ENCODE measurements at places on chromosomes 3 and 15.

DNA sequence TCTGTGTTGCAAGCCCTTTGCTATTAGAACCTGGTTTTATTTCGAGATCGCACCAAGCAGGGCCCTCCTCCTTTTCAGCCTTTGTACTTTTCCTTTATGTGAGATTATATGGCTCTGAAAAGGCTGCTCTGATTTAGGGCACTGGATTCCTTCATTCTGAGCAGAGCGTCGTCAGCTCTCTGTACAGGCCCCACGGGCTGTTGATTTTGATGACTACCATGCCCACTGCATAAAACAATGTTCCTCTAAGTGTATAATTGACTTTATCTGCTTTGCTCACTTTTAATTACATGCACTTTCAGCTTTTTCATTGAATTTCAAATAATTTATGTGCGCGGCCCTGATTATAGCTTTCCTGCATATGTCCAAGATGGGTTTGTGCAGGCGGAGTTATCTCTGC is 4.4 kb upstream of the PSMD6 start:
- no peak for DNase-seq

- no peak for DNase-seq
Observed at GRCh38 chr15:57691082-57691481, 15.4 kb upstream of the POLR2M start.

DNA sequence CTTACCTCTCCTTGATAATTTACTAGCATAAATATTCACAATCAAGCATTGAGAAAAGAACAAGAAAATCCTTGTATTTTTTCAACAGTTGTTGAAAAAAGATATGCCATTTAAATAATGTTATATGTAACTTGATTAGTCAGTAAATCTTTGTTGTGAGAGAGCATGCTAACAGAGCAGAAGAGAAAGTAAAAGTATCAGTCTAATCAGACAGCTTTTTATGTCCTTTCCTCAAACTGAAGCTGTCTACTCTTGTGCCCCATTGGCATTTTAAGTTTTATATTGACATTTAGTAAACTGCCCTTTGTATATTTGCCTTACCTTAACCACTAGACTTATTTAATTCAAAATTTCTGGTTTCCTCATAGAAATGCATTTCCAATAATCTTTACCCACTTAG is 668.7 kb downstream of the OTOL1 start:
- no peak for DNase-seq

- DNase-seq = no peak
Observed at GRCh38 chr15:72616491-72617210, 37.8 kb upstream of the GOLGA6B start.

- DNase-seq = peak; percentile 67
Observed at GRCh38 chr3:139343895-139344856, at the start of gene MRPS22. TSS of gene MRPS22 (plus strand) at chr3:139344020. CDS start at chr3:139344027, 7 bp downstream.

Measured in activated CD4-positive, alpha-beta T cell treated with anti-CD3 and anti-CD28 coated beads for 24 hours (primary cell).